NCI-H2227 treated with DMSO at 0.1 percent for 48 hours (cell line): ENCODE measurements at places on chromosomes 4 and X.

GRCh38 chr4:102439236-102439614, 61.9 kb upstream of the NFKB1 start:
- no peak for DNase-seq

GRCh38 chr4:161894014-161894413, 269.8 kb downstream of the FSTL5 start:
- no peak for DNase-seq

- no peak for DNase-seq
Measured at GRCh38 chr4:93918856-93919255, 90.3 kb downstream of the ATOH1 start.

DNA sequence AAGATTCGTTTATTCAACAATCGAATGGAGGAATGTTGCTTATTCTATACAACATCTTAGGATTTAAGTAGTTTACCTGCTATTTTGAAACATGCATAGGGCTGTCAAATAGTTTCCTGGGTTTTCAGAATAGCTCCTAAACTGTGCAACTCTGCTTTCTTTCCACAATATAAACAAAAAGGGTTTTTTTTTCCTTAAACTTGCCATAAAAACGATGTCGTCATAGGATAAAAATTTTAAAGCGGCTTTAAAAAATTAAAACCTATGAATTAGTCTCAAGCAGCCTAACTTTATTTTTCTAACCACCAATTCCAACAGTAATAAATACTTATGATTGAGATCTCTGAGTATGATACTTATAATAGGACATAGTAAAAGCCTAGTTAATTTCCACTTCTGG, 21.6 kb upstream of the STIM2 start:
- DNase-seq: no peak

DNA sequence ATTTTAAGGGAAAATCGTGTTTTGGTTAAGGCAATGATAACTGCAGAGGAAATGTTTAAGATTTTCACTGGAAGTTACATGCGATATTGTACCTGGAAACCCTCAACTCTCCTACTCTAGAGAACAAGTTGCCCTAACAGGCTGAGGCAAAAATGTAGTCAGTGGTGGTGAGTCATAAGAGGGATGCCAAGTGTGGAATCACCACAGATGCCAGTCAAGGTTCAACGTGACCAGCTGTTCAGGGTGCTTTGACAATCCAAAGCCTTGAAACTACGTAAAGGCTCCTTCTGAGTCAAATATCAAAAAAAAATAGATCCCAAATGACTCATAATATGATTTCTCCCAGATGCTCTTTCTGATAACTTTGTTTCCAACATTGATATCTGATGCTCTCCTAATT, 77.9 kb upstream of the AFF2 start:
- DNase-seq: no peak

DNA sequence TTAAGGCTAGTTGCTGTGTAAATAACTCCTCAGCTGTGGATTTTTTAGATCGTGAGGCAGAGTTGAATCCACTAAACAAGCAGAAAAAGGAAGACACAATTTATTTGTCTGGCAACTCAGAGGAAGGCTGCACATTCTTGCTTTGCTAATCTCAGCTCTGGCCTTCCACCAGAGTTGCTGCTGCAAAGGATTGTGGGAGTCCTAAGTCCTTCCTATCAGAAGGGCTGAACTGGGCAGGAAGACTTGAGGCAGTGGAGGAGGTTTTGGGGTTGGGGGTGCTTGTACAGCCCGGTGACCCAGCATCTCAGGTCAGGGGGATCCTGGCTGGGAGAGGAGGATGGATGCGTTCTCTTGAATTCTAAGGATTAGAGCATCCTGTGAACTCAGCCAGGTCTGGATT, 11.0 kb upstream of the VSIG1 start:
- DNase-seq: no peak

DNA sequence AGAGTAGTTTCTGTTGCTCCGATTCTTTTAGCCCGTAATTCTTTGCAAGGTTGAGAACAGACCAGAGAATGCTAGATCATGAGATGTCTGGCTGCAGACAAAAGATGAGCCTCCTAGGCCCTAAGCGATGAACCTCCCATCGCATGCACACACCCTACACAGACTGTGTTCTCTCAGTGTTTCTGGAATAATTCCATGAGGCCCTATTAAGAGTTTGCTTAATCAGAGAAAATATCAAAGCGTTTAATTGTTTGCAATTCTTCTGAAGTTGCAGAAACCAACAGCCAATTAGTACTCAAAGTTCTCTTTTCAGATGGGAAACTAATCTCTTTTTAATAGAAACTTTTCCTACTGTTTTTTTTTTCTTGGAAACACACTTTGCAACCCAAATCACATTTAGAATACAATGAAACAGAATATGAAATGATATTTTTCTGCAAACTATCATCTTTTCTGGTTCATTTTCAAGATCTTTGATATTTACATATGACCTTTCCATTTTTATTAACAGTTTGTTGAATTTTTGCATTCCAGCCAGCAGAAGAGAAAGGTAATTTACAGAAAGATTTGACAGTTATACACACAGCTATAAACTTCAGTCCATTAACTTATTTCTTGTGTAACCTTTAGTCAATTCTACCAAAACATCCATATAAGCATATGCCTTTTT, 1525.6 kb downstream of the ARAP2 start:
- DNase-seq: no peak

- no peak for DNase-seq
Measured at GRCh38 chrX:1163231-1163630, 49.2 kb downstream of the CRLF2 start.

DNA sequence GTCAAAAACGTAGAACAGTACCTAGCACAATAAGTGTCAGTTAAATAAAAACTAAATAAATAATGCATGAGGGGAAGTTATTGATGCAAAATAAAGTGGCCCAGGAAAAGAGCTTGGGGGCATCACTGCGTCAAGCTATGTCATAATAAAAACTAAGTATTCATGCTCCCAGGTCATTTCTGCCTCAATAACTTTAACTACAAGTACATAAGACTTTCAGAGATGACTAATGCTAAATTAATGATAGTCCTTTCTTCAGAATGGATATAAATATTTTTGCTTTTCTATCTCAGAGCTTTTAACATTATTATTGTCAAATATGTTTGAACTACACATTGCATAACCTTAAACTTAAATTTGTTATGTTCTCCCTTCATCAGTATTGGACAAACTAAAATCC, 92.2 kb upstream of the MAGEB10 start:
- no peak for DNase-seq

DNA sequence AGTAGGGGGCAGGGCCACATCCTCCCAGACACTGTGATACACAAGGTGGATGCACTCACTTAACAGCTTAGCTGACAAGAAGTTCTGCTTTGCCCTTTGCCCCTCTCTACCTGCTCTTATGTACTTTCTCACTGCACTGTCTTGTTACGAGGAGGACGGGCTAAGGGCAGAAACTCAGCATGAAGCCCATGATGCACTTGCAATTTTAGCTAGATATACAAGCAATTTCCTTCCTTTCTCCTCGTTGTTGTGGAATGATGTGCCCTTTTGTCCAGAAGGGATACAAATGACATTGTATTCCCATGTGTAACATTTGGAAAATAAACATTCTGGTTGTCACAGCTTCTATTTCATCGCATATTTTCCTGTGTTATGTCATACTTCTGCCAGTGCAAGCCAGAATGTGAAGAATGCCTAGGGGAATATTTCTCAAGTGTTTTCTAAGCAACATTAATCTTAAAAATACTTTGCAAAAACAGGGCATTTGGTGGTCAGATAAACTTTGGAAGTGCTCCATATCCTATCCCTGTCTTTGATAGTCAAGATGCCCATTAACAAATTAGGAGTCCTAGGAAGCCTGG, 47.2 kb downstream of the MAOA start:
- DNase-seq: no peak

DNA sequence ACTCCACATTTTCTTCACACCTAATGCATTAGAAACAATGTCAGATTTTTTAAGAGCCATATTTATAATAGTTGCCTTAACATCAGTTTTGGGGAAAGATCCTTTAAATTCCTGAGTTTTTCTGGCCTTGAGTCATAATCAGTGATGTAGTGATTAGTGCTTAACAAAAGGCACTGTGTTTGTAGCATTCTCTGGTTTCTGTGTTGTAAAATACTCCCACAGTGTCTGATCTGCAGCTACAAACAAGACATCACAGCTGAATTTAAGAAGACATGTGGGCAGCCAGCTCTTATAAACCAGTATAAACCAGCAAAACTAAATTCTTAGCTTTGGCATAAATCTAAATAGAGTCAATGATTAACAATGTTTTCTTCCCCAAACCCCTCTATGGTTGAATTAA, 233.8 kb downstream of the FSTL5 start:
- no peak for DNase-seq

DNA sequence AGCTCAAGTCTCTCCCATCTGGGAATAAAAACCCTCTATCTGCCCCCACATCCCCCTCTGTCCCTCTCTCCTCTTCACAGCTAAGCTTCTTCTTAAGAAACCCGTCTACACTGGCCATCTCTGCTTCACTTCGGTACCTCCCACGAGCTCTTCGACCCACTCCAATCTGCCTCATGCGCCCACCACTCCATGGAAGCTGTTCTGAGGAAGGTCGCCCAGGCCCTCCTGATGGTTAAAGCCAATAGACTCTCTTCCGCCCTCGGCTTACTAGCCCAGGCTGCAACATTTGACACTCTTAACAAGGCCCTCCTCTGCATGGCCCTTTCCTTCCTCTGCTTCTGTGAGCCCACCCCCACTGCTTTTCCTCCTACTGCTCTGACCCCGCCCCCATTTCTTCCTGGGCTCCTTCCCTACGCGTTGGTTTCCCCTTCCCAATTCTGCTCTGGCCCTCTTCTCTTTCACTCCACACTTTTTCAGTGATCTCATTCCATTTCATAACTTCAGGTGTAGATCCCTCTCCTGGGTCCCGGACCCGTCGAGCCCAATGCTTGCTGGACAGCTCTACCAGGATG, 11.8 kb downstream of the IQSEC2 start:
- no peak for DNase-seq

DNA sequence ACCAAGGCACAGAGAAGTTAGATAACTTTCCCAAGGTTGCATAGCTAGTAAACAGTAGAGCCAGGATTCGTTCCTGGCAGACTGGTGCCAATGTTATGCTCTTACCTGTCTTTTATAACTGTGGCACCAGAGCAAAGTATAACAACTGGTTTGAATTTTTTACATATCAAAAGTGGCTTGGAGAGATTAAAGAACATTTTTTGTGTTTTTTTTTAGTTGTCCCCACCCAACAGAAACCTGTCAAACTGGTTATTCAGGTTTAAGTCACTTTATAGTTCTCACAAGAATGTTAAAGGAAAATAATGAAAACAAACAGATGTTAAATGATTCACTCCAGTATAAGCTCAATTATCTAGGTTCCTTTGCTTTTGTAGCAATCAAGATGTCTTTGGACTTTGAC, 15.6 kb upstream of the FAM47E start:
- no peak for DNase-seq

GRCh38 chrX:147228153-147228552, 413.6 kb upstream of the CXorf51A start:
- no peak for DNase-seq

- DNase-seq: no peak
Measured at GRCh38 chrX:41670112-41670511, 18.7 kb upstream of the GPR34 start.

DNA sequence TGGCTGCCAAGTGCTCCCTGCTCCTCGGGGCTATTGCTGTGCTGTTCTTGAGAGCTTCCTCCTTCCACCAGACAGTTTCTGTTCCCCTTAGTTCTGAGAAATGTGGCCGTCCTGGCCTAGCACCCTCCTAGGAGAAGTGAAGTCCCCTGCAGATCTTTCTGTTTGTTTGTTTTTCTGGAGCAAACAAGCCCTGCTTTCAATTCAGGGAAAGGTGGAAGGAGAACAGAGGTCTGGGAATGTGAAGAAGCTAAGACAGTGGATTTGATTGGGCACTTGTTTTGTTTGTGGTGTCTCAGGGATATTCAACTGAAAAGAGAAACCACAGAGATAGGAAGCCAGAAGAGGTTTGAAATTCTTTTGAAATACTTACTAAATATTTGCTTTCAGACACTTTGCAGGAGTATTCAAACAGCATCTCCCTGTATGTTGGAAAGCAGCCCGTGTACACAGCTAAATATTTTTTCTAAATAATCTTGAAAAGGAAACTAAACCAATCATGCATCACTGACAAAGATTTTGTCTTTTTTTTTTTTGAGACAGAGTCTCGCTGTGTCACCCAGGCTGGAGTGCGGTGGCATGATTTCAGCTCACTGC, 36.5 kb upstream of the PPM1K start:
- DNase-seq: no peak

GRCh38 chr4:2172627-2173231, 69.2 kb downstream of the HAUS3 start:
- DNase-seq: no peak

DNA sequence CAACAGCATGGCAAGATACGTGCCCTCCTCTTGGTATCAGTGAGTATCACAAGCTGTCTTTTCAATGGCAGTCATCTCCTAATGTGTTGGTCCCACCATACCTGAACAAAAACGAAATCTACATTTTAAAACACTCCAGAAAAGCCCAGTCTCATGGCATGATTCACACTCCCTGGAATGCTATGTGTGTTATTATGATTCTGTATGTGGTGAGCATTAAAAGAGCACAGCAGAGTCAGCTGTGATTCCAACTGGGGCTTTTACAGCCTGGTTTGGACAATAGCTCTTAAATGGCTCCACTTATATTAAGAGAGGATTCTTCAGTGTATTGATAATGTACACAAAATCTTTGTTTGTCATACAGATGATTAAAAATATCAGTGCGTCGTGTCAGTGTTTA, 274.1 kb upstream of the GK2 start:
- no peak for DNase-seq

GRCh38 chrX:43176686-43177085, 398.7 kb upstream of the PPP1R2C start:
- DNase-seq: no peak

GRCh38 chr4:8834681-8835220, 36.9 kb downstream of the HMX1 start:
- DNase-seq: no peak

- DNase-seq: no peak
Measured at GRCh38 chr4:31949045-31949444, 1228.9 kb downstream of the PCDH7 start.

GRCh38 chrX:150486011-150486410, 82.4 kb upstream of the MTM1 start:
- DNase-seq: no peak

- DNase-seq: no peak
Measured at GRCh38 chr4:119490335-119490734, 138.3 kb downstream of the PDE5A start.

DNA sequence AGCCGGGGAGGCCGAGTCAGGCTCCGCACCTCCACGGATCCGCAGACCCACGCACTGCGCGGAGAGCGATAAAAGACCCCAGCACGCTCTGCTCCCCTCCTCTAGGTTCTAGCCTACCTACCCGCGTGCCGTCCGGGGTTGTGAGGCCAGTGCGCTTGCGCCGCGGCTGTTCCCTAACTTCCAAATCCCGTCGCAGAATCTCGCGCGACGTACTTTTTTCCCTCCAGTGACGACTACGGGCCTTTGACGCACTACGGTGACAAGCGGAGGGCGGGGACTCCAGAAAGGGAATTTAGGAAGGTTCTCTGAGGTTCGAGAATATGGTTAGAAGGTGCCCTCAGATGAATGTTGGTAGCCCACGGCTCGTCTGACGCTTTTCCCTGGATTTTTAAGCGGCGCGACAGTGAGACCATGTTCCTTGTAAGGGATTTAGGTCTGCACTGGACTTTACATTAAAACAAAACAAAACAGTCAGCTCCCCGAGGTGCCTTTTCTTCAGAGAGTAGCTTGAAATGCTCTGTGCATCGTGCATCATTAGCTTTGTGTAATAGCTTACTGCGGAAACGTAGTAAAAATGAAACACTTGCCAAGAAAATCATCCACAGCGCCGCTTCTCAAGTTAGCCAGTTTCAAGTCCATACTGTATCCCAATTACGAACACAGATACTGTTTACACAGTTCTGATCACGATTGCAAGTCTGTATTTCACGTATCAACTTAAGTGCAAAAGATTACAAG, at the start of gene NKRF:
Gene NKRF (minus strand): TSS at position 145 of the 738 bp plus-strand sequence.
- DNase-seq: peak; percentile 97
